ENCODE measurements at places on chromosomes 2 and 18.

DNA sequence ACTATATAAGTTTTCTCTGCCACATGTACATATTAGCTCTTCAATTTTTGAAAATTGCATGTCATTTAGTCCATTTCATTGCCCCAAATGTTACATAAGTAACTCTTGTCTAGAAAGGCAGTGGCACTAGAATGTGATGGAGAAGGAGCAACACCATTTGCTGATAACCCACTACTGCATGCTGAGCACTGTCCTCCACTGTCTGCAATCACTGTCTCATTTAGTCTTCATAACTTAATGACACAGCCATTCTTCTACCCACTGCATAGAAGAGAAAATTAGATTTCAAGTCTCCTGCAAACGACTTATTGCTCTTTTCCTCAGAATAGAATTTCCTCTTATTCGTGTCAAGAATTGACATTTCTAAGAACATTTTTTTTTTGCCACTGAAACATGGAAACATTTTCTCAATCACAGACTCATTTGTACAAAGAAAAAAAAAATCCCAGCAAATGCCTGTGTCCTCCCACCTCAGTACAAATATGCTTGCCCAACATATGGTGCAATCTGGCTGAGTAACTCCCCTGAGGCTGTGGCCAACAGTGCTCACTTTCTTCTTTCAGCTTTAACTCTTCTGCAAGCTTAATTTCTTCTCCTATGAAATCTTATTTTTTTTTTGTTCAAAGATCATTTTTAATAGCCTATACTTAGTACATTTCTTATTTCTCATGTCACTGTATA, 768.6 kb upstream of the HS6ST1 start:
- no peak for DNase-seq

- DNase-seq, result no peak
Measured at GRCh38 chr2:60023256-60023985, 530.0 kb downstream of the BCL11A start.

DNA sequence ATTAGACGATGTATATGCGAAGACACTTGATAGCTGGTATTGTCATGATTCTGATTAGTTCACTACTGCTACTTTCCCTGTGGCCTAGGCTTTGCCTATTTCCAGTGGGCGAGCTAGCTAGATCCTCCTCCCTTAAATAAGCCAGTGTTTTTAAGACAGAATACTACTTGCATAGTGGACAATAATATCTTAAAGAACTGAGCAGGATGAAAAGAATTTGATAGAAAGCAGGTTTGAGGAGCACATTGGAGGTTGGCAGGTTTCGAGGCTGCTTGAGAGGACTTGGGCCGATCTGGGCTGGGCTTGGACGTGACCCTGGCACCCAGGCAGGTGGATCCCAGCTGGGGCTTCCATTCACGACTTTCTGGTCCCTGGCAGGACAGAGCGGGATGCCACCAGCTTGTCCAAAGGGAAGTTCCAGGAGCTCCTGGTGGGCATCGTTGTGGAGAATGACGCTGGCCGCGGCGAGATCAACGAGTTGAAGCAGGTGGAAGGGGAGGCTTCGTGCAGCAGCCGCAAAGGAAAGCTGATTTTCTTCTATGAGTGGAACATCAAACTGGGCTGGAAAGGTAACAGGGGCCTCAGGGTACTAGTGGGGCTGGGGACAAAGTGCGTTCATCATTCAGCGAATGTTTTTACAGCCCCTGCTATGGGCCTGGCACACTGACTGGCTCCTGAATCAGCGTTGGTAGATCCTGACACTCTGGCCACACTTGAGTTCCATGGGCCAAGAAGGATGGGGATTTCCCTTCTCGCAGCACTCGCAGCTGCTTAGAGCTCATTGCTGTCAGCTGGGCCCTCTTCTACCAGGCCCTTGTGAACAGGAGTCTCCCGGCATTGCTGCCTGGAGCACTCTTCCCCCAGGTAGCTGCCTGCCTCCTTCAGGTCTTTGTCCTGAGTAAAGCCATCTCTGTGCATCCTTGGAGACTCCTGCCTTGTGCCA, 16.9 kb downstream of the C2orf74 start:
- no peak for DNase-seq

DNA sequence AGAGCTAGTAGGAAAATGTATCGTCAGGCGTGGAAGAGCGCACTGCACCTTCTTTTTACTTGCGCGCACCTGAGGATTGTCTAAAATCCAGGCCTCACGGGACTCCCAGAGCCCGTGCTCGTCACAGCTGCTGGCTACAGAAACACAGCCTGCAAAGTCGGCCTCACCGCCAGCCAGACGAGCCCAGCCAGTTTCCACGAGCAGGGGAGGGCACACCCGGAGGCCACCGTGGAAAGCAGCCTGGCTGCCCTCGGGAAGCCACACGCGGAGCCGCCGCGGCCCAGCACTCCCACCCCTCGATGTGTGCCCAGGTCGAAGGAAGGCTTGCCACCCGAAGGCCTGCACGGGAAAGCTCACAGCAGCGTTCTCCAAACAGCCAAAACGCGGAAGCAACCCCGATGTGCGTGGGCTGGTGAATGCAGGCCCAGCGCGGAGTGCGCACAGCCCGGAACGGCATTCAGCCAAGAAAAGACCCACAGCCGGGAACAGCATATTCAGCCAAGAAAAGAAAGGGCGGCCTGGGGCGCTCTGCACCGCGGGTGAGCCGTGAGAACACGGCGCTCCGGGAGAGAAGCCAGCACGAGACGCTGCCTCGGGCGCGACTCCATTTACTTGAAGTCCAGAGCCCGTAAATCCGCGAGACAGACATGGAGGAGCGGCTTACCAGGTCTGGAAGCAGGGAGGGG, 53.9 kb upstream of the SALL3 start:
- no peak for DNase-seq

GRCh38 chr18:80148326-80149199, 39.5 kb downstream of the ADNP2 start:
- DNase-seq, result no peak

- DNase-seq, result no peak
Measured at GRCh38 chr18:77209587-77209986, 40.1 kb upstream of the GALR1 start.

GRCh38 chr2:54482715-54483114, 26.6 kb downstream of the SPTBN1 start:
- no peak for DNase-seq

DNA sequence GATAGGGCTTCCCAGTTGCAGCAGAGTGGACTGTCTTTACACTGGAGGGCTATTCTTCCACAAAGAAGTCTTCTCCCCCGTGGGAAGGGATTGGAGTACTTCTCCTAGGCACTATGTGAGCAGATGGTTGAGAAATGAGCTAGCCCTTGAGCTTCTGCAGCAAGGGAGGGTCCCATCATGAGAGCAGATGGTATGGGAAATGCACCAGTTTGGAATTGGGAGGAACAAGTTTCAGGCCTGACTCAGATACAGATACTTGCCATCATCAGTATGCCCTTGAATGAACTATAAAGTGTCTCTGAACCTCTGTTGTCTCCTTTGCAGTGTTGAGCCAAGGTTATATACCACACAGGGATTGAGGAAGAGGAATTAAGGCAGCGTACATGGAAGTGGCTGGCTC, 757.4 kb downstream of the RNF144A start:
- no peak for DNase-seq

GRCh38 chr2:43047187-43047780, 179.1 kb downstream of the ZFP36L2 start:
- no peak for DNase-seq

- DNase-seq, result no peak
Measured at GRCh38 chr18:58102875-58103274, 58.8 kb downstream of the NEDD4L start.

DNA sequence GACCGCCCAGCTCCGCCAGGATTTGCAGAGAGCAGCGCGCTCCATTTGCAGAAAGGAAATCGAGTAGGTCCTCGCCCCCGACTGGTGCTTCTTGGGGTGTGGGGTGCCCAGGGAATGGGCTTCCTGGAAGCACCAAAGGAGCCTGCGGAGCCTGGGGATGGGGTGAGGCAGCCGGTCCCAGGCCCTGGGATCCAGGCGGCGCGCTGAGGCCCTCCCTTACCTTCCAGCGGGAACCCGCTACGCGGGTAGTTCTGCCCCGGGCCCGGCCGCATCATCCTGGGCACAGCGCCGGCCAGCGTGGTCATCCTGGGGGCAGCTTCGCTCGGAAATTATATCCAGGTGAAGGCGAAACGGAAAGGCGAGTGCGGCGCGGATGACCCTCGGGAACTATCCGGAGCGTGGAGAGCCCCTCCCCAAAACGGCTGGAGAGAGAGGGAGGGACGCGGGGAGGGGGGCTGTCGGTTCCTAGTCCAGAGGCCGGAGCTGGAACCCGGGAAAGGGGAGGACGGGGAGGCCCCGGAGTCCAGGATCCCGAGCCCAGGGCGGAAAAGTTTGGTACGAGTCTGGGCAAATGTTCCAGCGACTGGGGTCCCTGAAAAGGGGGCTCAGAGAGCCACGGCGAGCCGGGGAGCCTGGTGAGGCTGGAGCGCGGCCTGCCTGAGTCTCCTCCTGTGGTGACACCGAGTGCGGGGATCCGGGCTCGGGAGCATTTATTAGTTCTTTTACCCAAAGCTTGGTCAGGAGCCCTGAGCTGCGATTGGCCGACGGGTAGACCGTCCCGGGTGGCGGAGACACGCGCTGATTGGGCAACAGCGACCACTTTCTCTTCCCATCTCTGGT, at the start of gene PAX3:
PAX3 (minus strand) TSS at position 688 of the 840 bp plus-strand sequence; CDS start at position 305, 383 bp downstream.
- no peak for DNase-seq

- no peak for DNase-seq
Measured at GRCh38 chr2:108916796-108917421, 72.1 kb downstream of the EDAR start.

GRCh38 chr2:44188696-44189095, 20.0 kb downstream of the PPM1B start:
- no peak for DNase-seq

DNA sequence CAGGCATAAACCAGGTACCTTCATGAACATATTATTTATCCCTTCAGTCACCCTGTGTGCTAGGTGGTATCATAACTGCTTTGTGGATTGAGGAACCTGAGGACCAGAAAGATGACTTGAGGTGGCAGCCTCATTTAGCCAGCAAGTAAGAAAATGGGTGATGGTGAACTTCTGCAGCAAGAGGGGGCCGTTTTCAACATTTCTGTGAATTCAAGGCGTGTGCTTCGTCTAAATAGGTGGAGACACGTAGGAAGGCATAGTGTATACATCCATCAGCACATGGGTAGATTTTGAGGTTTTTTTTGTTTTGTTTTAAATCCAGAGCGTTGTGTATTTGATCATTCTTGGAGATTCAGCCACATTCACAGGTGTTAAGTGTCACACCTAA, 118.7 kb downstream of the SPTBN1 start:
- no peak for DNase-seq

- DNase-seq, result no peak
Measured at GRCh38 chr2:158131919-158132566, 30.4 kb downstream of the UPP2 start.

DNA sequence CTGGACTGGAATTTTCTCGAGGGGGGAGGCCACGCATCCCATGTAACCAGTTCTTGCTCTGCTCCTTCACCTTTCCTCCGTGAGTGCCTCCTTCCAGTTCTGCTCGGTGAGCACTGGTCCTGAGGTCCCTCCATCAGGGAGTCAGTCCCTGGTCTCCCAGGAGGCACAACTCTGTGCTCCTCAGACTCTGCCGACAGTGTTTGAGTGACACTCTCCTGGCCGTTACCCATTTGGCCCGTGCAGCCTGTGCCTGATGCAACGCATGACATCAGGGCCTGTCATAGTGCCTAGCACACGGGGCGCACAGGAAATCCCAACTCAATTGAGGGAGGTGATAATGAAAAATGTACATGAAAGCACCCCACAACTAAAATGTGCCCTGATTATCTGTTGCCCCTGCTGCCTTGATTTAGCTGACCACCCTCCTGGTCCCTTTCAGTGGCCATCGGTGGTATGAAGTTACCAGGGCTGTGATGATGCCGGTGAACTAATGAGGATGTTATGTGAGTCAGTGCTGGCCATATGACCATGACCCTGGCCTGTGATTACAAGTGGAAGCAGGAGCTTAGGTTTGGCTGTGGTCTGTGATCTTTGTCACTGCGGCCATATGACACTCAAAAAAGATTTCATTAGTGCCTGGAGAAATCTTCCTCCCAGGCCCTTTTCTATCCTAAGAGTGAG, 144.6 kb downstream of the TDRD15 start:
- DNase-seq, result no peak

DNA sequence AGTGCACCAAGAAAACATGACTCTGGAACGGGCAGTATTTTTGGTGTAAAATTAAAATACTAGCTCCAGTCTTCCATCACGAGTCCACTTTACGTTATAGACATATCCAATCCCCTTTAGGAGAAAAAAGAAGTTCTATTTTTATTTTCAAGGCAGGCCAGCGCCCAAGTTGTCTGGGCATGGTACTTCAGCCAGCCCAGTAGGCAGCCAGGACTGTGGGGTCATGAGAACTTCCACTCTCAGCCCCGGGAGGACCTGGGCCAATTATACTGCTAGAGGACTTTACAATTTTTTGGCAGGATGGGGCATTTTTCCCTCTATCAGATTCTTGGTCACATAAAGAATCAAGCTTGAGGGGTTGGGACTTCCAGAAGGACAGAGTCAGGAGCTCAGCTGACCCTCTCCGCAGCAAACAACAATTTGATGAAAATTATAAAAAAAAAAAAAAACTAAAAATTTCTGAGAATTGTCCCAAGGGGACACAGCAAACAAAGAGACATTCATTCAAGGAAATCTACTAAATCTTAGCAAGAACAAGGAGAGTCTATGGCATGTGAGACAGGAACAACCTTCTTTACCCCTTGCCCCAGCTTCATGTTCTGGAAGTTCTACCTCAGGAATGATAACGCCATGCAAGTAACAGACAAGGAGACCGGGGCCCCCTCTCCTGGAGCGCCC, 37.3 kb upstream of the B3GNT2 start:
- DNase-seq, result no peak

DNA sequence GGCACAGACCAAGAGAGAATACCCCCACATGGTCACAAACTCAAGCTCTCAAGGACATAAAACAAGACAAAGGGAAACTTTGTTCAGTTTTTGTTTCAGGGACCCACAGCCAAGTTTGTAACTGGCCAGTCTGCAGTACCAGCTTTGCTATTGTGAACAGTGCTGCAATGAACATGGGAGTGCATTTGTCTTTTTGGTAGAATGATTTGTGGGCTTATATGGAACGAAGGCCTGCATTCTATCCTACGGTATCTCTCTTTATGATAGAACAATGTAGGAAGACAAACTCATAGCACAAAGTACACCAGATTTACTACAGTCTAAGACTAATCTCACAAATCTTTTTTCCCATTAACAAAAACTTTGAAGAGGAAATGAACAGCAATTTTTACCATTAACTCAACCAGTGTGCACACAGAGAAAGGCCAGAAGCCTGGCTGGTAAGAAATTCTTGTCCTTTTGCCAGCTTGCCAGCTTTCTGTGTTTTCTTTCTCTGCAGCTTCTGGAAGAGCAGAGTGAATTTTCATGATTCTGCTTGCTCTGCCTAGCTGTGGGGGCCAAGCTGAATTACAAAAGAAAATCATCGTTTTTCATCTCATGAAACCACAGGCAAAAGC, 37.1 kb upstream of the FEZ2 start:
- DNase-seq, result no peak
